ENCODE measurements at places on chromosomes 11 and 22.

GRCh38 chr11:16223558-16223957 is 132.8 kb downstream of the SOX6 start:
- DNase-seq: no peak

- no peak for DNase-seq
Measured at GRCh38 chr11:50174189-50174588, 141.5 kb downstream of the OR4C45 start.

- DNase-seq: no peak
Measured at GRCh38 chr11:45807792-45808238, 2.9 kb downstream of the SLC35C1 start.

GRCh38 chr11:128550261-128550821 is 37.0 kb downstream of the ETS1 start:
- no peak for DNase-seq

Data from anterior cingulate cortex (tissue), 58 donors.